Neural crest cell (in vitro differentiated cells): ENCODE measurements at places on chromosomes 5 and 9.

DNA sequence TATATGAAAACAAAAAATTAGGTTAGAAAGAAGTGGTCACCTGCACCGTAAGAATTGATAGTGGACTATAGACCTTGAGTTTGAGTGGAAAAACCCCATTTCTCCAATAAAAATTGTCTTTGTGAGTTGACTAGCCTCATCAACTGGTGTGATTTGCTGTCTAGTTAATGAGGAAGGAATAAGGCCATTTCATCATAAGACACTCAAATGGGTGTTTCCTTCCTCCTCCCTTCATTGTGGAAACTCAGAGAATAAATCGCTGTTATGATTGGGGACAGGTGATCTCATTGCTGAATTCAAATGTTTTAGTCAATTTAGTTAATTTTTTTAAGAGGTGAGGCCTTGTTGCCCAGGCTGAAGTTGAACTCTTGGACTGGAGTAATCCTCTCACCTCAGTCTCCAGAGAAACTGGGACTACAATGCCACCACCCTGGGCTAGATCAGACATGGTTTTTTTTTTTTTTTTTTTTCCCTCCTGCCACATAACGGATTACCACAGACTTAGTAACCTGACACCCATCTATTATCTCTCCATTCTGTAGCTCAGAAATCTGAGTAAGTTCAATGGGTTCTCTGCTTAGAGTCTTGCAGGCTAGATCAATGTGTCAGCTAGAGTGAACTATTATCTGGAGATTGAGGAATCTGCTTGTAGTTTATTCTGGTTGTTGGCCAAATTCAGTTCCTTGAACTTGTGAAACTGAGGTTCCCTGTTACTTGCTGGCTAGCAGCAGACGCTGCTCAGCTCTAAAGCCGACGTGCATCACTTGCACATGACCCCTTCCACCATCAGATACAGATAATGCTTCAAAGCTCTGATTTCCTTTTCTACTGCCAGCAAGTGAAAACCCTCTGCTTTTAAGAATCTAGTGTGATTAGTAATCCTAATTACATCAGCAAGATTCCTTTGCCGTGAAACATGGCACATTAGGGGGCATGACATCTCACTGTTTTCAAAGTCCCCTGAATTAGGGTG, 663.8 kb upstream of the CDH9 start:
- DNase-seq, result no peak

- no peak for DNase-seq
Measured at GRCh38 chr9:5455181-5455580, 4.8 kb downstream of the CD274 start.

DNA sequence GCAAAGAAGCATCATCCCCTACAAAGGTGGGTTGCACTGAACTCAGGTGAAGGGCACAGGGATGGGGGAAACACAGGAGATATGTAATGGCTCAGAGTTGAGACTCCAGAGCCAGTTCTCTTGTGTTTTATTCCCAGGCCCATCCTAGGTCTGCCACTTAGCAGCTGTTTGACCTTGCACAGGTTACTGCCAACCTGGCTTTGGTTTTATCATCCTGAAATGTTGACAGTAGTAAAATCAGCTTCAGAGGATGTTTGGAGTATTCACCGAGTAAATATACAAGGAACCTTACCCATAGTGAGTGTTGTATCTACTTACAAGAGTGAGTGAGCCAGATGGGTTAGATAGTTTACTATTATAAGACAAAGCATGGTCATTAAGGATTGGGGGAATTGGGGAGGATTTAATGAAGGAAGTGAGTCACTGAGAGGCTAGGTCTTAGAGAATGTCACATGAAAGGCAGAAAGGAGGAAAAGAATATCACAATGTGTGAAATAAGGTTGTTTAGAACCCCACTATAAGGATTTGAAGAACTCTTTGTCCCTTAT, 141.3 kb downstream of the MAN2A1 start:
- no peak for DNase-seq

DNA sequence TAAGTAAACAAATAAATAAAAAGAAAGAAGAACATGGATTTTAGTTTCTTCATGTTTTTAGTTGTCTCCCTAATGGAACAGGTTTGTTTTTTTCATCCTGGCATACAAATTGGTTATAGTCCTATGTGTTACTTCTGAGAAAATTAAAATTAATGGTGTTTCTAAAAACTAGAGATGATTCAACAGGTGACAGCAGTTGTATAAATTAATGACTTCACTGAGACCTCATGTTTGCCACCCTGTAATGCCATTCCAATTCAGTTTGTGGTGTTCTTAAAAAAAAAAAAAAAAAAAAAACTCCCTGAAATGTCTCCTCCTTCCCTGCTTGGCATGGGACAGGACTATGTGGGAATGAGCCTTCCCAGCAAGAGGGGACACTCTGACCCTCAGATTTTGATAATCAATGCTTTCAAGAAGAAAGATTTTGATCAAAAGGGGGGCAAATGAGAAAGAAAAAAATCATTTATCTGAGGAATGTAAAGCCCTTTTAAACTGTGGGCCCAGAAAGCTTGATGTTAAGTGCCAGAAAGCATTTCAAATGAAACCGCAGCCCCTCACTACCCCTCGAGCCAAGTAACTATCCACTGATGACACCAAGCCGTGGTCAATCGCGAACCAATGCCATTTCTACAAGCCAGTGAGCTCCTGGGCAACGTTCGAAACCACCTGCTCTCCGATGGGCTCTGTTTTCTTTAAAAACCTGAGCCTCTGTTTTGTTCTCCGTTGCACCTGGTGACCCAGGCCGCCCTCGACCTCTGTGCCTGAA, 941 bp downstream of the EXD3 start:
- DNase-seq, result no peak

DNA sequence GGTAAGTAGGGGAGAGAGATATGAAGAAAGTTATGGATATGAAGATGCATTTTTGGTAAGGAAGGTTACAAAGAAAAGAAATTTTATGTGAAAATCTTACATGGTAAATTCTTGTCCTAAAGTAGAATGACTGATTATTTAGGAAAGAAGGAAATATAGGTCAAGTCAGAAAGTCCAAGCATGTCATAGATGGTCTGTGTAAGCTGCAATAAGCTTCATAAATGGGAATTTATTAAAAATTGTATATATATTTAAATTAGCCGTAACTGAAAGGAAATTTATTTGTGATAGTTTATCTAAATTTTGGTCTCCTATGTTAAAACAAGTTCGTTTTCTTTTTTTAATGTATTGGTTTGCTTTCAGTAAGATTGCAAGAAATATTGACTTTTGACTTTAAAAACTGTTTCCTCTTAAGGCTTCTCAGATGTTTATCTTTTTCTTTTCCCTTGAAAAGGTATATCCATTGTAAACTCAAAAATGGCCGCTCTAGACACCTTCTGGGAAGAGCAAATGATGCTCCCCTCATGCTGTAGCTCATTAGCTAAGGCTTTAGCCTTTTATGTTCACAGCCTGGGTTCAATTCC, 46.8 kb upstream of the HAPLN1 start:
- no peak for DNase-seq

DNA sequence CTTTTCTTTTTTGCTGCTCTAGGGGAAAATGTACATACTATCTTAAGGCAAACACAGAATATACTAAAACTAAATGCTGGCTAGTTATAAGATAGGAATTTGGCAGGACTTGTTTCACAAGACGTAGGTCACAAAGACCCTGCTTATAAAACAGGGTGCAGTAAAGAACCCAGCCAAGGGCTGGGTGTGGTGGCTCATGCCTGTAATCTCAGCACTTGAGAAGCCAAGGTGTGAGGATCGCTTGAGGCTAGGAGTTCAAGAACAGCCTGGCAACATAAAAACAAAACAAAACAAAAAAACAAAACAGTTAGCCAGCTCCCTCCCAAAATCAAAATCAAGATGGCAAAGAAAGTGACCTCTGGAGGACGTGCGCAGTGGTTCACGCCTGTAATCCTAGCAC, 49.5 kb upstream of the DENND4C start:
- DNase-seq, result no peak

- DNase-seq, result no peak
Measured at GRCh38 chr5:154277499-154277898, 87.0 kb downstream of the GALNT10 start.

DNA sequence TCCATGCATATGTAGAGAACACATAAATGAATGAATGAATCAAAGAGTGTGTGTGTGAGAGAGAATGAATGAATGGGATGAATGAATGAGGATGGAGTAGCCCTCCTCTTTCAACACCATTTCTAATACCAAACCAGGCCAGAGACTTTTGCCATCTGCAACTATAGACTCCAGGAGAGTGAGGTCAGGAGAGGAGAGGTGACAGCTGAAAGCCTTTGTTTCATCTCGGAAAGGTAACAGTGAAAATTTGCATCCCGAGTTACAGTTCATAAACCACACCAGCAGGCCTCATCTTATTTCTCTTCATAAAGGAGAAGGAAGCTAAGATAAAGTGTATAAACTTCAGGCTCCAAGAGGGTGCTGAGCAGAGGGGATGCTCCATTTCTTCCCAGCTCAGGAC, 255.3 kb upstream of the KLF4 start:
- DNase-seq, result no peak

- DNase-seq, result no peak
Measured at GRCh38 chr9:128250839-128251731, 24.7 kb downstream of the GOLGA2 start.

DNA sequence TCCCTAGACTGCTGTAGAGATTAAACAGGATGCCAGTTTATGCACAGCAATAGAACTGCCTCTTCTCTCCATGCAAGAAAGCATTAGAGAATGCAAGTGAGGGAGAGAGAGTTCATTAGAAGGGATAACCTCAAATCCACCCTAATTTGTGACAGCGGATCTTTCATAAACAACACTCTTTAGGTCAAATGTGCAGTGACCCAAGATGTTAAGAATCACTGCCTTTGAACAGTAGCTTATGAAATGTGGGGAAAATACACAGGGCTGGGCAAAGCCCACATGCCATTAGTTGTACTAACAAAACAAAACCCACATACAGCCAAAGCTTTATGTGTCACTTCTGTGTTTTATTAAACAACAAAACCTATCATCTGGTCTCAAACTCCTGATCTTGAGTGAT, 36.2 kb upstream of the POU4F3 start:
- DNase-seq, result no peak

- DNase-seq, result no peak
Measured at GRCh38 chr9:88773126-88773525, 218.1 kb upstream of the S1PR3 start.

DNA sequence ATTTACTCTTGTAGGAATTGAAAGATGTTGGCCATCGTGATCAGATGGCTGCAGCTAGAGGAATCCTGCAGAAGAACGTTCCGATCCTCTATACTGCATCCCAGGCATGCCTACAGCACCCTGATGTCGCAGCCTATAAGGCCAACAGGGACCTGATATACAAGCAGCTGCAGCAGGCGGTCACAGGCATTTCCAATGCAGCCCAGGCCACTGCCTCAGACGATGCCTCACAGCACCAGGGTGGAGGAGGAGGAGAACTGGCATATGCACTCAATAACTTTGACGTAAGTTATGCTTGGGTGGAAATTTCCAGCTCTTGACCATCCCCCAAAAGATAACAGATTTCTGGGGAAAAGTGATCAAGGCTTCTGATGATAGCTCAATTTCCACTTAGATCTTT, 50.6 kb downstream of the LRRTM2 start:
- DNase-seq, result no peak

GRCh38 chr5:38996123-38996522, 78.1 kb downstream of the RICTOR start:
- DNase-seq, result no peak

- DNase-seq, result no peak
Measured at GRCh38 chr5:82991678-82992323, 85.4 kb downstream of the TMEM167A start.

- DNase-seq, result no peak
Measured at GRCh38 chr9:27210588-27210987, 86.4 kb downstream of the EQTN start.

DNA sequence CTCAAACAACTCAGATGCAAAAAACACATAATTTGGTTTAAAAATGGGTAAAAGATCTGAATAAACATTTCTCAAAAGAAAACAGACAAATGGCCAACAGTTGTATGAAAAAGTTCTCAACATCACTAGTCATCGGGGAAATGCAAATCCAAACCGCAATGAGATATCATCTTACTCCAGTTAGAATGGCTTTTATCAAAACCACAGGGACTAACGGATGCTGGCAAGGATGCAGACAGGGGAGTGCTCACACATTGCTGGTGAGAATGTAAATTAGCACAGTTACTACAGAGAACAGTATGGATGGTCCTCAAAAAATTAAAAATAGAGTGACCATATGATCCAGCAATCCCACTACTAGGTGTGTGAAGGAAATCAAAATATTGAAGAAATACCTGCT, 589.1 kb upstream of the ADAMTS16 start:
- DNase-seq, result no peak

DNA sequence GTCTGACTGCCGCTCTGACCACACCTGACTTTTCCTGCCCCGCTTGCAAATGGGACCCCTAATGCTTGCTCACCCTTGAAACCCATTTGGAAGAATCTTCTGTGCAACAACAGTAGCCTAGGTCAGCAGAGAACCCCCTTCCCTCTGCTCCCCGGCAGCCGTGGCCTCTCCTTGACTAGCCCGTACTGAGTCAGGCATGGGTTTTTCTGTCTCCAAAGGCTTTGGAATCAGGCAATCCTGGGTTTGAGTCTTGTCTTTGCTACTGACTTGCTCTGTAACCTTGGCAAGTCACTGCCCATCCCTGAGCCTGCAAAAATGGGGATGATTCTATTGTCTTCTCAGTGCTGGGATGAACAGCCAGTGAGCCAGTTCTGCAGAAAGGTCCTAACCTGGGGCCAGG, 135.4 kb downstream of the RGS3 start:
- DNase-seq, result no peak

DNA sequence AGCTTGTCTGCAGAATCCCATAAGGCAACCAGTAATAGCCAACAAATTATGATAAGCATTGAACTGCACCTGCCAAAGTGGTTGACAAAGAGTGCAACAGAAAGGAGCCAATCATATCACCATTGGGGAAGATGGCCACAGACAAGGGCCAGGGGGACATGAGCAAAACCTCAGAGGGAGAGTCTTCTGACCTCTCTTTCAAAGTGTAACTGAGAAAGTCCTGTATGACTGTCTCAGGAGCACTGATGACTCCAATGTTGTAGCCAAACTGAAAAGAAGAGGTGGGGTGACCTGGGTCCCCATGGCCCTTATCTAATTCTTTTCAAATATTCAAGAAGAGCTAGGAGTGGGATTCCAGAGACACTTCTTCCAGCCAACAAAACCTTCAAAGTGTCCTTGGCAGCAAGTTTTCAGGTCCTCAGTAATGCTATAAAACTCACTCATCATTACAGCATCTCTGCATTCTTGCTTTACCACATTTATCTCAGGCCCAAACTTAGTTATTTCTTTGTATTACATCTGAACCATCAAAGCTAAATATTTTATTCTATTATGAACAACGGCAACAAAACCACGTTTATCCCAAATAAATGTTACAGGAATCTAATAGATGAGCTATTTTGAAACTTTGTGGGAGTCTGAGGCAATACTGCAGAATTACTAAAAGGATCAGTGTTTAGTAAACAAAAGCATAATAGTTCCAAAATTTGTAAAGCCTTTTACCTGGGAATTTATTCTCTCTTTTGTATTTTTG, 24.4 kb downstream of the FBLL1 start:
- no peak for DNase-seq

- no peak for DNase-seq
Measured at GRCh38 chr9:133166392-133166791, 2.7 kb upstream of the GBGT1 start.

- DNase-seq, result no peak
Measured at GRCh38 chr5:73296772-73297171, 123.8 kb downstream of the TMEM174 start.

GRCh38 chr5:9681706-9682105, 51.6 kb upstream of the TAS2R1 start:
- no peak for DNase-seq
